Pancreas (tissue), 10 donors: ENCODE measurements at places on chromosomes 16 and 17. TPM values are rescaled to one million over a fixed set of nuclear protein-coding genes. Genes with fewer than 3 reads are reported as not detected.

Gene MAPT
- 1.1 TPM for total RNA-seq

DNA sequence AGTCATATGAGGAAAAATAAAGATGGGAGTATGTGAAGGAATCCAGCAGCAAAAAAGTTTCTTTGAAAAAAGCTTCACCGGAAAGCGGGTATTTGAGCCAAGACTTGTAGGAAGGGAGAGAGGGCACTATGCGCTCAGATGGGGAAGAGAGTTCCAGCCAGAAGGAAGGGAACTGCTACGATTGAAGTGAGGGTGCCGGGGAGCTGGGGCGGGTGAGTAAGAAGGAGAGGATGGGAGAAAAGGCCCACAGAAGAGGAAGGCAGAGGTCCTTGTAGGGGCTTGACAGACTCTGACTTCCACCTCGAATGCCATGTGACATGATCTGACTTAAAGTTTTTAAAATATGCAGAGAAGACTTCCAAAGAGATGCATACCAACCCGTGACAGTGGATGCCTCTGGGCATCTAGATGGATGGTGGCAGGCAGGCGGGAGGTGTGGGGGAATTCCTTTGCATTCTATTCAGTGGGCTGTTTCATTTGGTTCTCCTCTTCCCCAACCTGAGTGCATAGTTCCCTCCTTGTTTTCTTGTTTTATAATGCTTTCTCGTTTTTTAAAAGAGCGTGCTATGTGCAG lies 44.9 kb downstream of the CDRT4 start:
- H3K36me3 ChIP-seq = no peaks in the 10 kb centered on the region
- H3K27me3 ChIP-seq = no peaks in the 10 kb centered on the region
- H3K27ac ChIP-seq = no peak overlapping the region
- DNase-seq = no peak
- no peak overlapping the region for H3K4me3 ChIP-seq

- H3K4me1 ChIP-seq = no peaks in the 10 kb centered on the region
- H3K4me3 ChIP-seq = no peak overlapping the region
- H3K27me3 ChIP-seq = no peaks in the 10 kb centered on the region
- peak overlapping the region; percentile 41 for H3K27ac ChIP-seq
These were observed 18.8 kb downstream of the LRRC36 start for GRCh38 chr16:67345401-67345800.

- H3K4me3 ChIP-seq = no peak overlapping the region
- no peaks in the 10 kb centered on the region for H3K36me3 ChIP-seq
- H3K27ac ChIP-seq = no peak overlapping the region
- H3K27me3 ChIP-seq = no peaks in the 10 kb centered on the region
These were observed 9.6 kb upstream of the MPP2 start for GRCh38 chr17:43917016-43917347.
